ENCODE measurements at places on chromosomes 2 and 18.

- no peak for DNase-seq
These were observed 72.9 kb downstream of the EN1 start for GRCh38 chr2:118774458-118775133.

- no peak for DNase-seq
These were observed 58.8 kb downstream of the ARHGEF33 start for GRCh38 chr2:38948387-38948882.

GRCh38 chr2:73238976-73239375 is 4.9 kb downstream of the CCT7 start:
- DNase-seq, result no peak

- no peak for DNase-seq
These were observed 503 bp downstream of the ANXA4 start for GRCh38 chr2:69742322-69742952.

- no peak for DNase-seq
These were observed 347.2 kb upstream of the TNP1 start for GRCh38 chr2:217206907-217207698.

GRCh38 chr2:108412995-108413710 is 35.4 kb downstream of the SULT1C4 start:
- peak; percentile 81 for DNase-seq

DNA sequence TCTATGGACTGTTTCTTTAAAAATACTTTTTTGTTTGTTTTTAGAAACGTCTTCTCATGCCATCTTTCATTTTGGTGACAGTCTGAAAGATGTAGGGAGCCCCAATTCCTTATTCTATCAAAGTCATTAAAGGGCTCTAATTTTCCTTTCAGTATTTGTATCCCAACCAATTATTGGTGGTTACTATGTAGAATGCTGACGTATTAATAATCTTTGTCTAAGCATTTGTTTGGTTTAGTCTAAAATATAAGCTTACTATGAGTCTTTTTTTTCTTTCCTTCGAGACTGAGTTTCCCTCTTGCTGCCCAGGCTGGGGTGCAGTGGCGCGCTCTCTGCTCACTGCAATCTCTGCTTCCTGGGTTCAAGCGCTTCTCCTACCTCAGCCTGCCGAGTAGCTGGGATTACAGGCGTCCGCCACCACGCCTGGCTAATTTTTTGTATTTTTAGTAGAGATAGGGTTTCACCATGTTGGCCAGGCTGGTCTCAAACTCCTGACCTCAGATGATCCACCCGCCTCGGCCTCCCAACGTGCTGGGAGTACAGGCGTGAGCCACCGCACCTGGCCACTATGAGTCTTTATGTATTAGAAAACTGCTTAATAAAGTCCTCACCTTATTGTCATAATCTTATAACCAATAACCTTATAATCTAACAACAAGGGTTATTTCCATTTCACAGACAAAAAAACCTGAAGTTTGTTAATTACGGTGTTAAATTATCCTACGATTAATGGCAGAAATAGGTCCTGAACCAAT is 849 bp upstream of the VRK2 start:
- DNase-seq, result no peak
